ENCODE measurements at places on chromosomes 12 and 14.

DNA sequence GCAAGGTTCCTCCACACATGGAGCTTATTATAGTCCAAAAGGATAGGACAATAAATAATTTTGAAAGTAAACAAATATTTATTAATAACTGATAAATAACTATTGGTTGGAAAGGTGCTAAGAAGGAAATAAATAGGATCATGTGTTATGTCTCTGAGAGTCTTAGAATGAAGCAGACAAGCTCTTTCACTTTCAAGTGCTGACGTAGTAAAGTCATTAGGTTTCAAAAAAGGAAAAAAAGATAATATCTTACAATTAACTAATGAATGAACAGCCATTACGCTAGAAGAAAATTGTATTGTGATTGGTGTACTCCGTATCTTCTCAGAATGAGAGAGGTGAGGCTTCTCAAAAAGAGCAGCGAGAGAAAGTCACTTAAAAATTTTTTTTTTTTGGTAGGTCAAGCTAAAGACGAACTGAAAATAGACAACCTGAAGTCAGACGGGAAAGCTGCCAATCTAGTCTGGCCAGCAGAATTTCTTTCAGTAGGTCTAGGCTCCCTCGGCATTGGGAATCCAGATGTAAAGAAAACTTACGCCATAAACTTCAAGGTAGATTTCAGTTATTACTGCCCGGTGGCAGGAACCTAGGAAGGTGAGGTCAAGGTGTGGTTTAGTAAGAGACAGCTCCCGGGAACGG, 583 bp upstream of the LEMD3 start:
- no peak for DNase-seq

GRCh38 chr12:20716037-20716436, 20.9 kb downstream of the SLCO1C1 start:
- no peak for DNase-seq

DNA sequence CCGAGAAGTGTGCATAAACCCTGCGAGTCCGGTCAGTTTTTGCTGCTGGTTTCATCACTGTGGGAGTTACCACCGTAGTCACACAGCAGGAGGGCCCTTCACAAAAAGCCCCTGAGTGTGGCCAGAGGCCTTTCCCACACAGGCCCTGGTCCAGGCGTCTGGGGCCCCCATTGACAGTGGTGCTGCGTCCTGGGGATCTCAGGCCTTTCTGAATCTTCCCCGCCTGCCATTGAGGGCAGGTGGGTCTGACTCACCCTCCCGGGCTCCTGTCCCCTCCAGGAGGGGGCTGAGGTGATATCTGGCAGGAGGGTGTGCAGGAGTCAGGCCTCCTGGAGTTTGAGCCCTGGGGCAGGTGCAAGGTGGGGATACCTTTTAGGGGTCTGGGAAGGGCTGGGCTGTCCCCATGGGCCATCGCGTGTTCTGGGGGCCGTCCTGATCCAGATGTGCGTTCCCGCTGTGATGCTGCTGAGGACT, 358.5 kb downstream of the TMEM121 start:
- no peak for DNase-seq

- DNase-seq, result no peak
These were observed 10.9 kb downstream of the RGS6 start for GRCh38 chr14:71942904-71943694.

GRCh38 chr12:46777587-46777986, 48.2 kb downstream of the SLC38A4 start:
- DNase-seq, result no peak

DNA sequence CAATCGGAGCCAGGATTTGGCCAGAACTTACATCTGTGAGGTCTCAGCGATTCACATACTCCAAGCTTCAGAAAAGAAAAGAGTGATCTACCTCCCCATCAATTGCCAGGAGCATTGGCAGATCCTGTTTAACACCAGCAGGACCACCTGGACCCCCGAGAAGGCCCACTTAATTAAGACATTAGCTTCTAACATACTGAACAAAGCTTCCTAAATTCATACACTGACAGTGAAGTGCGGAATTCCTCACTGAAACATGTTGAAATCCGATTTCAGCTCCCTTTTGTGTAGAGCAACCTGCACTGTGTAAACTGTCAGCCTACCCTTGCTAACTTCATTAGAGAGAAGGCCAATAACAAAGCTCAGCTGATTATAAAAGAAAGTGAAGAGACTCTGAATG, 274.0 kb downstream of the NOVA1 start:
- no peak for DNase-seq

DNA sequence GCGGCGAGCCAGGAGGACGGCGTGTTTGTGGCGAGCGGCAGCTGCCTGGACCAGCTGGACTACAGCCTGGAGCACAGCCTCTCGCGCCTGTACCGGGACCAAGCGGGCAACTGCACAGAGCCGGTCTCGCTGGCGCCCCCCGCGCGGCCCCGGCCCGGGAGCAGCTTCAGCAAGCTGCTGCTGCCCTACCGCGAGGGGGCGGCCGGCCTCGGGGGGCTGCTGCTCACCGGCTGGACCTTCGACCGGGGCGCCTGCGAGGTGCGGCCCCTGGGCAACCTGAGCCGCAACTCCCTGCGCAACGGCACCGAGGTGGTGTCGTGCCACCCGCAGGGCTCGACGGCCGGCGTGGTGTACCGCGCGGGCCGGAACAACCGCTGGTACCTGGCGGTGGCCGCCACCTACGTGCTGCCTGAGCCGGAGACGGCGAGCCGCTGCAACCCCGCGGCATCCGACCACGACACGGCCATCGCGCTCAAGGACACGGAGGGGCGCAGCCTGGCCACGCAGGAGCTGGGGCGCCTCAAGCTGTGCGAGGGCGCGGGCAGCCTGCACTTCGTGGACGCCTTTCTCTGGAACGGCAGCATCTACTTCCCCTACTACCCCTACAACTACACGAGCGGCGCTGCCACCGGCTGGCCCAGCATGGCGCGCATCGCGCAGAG, 873 bp downstream of the PLXNC1 start:
- DNase-seq, result peak; percentile 85
